ENCODE measurements at places on chromosomes 4 and X. TPM values are rescaled to one million over a fixed set of nuclear protein-coding genes. Genes with fewer than 3 reads are reported as not detected.

The RNF150 gene
- 27.1 TPM for polyA plus RNA-seq

The AKAP14 gene
- polyA plus RNA-seq: 0.49 TPM

The RBM47 gene
- polyA plus RNA-seq: 83.6 TPM

The VCX gene
- polyA plus RNA-seq: not detected

The CENPE gene
- polyA plus RNA-seq: 12.4 TPM

The GAGE2A gene
- not detected for polyA plus RNA-seq

The NLGN4X gene
- polyA plus RNA-seq: 15.0 TPM

The CTAG2 gene
- not detected for polyA plus RNA-seq

The MED14 gene
- polyA plus RNA-seq: 44.8 TPM

The GAGE12E gene
- not detected for polyA plus RNA-seq

The CLNK gene
- polyA plus RNA-seq: 0.77 TPM

The ATP2B3 gene
- polyA plus RNA-seq: 0.35 TPM

The FABP2 gene
- 1.2 TPM for polyA plus RNA-seq

The TMPRSS11F gene
- not detected for polyA plus RNA-seq

The SHOX gene
- 0.17 TPM for polyA plus RNA-seq

The STATH gene
- 0.52 TPM for polyA plus RNA-seq

The SMIM31 gene
- polyA plus RNA-seq: 0.16 TPM

The MANBA gene
- 19.2 TPM for polyA plus RNA-seq
